ENCODE measurements at places on chromosomes 6 and 20.
A peak's percentile ranks its signal among the peaks of the same experiment; 100 is the strongest.

DNA sequence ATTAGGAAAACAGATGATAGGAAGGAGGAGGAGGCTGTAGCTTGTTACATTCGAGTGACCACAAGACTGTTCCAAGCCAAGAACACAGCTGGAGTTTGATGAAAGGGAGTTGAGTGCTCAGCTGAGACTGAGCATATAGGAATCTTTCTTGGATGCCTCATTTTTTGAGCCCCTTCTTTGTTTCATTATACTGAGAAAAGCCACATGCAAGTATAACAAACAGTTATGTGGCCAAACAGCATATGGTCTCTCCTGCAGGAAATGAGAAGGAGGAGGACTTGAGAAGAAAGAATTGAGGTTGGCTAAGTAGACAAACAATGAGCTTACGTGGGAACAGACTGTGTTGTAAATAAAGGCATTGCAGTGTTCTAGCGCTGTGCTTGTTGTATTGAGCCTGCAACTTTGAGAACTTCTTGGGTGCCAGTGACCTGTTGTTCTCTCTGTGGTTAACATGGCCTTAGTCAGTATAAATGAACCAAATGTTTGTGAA lies 78.3 kb downstream of the AKAP7 start:
- no peak for DNase-seq

- DNase-seq, result no peak
Observed at GRCh38 chr20:52010541-52010940, 181.0 kb downstream of the ZFP64 start.

- no peak for DNase-seq
Observed at GRCh38 chr20:61927193-61927825, 138.4 kb downstream of the TAF4 start.

GRCh38 chr6:152173321-152173720 lies 365.8 kb downstream of the ESR1 start:
- DNase-seq, result no peak

DNA sequence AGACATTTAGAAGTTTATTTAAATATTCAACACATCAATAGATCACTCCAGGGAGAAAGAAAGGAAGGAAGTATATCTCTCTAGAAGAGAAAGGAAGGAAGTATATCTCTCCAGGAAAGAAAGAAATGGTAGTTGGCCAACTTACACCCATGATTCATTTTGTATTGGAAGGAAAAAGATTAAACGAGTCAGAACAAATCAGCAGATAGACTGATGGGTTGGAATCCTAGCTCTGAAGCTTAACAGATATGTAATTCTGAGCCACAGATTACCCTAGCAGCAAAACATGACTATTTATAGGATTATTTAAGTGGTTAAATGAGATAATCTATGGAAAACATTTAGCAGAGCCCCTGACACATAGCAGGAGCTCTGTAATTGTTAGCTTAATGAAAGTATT lies 27.1 kb downstream of the COL12A1 start:
- no peak for DNase-seq

GRCh38 chr6:124796464-124796970 lies 165.7 kb upstream of the RNF217 start:
- no peak for DNase-seq

- no peak for DNase-seq
Observed at GRCh38 chr6:16982807-16983206, 119.0 kb upstream of the STMND1 start.

DNA sequence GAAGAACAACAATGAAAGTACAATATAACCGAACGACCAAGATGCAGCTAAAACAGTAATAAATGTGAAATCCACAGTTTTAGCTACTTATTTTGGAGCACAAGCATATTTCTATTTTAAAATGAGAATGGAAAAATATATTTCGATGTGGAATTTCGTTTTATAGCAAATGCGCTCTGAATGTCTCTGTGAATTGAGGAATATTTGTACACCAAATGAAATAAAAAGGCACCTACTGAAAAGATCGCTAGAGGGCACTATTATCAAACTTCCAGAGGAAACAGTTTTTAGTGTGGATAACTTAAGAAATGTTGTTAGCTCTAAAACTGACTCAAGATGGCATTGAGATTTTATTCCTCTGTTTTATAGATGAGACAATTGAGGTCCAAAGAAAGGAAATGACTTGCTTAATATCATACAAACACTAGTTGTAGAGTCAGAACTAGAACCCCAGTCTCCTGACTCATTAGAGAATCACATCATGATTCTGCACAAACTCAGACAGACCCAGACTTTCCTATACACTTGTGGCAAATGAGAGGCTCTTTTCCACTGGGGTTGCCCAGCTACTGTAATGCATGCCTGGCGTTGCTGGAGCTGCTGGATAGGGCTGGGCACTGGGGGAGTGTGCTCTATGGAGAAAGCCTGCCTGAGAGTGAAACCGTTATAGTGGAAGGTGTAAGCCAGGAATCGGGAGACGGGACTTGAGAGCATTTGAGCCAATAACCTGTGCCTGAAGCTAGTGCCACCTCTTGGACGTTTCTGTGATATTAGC lies 51.9 kb downstream of the GCLC start:
- peak; percentile 36 for DNase-seq

DNA sequence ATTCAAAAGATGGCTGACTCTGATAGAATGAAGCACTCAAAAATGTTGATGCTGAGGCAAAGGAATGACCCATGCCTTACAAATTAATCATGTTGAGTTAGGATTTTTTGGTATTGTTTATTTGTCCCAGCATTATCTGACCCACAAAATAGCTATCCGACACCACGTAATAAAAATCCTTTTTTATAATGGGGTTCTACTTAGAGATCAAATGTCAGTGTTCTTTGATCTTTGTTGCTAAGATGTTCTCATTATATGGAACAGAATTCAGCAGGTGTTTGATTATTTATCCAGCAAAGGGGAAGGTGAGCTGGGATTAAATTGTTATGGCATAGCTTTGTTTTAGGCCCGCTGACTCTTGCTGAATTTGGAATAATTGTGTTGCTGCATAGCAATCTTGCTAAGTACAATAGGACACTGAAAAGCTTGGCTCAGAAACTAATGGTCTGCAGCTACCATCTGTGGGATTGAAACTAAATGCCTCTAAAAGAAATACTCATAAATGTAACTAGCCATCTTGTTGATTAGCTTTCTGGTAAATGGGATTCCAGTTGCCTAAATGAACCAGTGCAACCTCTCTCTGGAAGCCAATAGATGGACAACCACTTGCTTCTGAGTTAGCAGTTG lies 180.2 kb upstream of the HDAC2 start:
- no peak for DNase-seq

- no peak for DNase-seq
Observed at GRCh38 chr6:80832337-80832736, 725.9 kb downstream of the BCKDHB start.

- DNase-seq, result no peak
Observed at GRCh38 chr6:44575644-44576043, 188.1 kb downstream of the CDC5L start.

DNA sequence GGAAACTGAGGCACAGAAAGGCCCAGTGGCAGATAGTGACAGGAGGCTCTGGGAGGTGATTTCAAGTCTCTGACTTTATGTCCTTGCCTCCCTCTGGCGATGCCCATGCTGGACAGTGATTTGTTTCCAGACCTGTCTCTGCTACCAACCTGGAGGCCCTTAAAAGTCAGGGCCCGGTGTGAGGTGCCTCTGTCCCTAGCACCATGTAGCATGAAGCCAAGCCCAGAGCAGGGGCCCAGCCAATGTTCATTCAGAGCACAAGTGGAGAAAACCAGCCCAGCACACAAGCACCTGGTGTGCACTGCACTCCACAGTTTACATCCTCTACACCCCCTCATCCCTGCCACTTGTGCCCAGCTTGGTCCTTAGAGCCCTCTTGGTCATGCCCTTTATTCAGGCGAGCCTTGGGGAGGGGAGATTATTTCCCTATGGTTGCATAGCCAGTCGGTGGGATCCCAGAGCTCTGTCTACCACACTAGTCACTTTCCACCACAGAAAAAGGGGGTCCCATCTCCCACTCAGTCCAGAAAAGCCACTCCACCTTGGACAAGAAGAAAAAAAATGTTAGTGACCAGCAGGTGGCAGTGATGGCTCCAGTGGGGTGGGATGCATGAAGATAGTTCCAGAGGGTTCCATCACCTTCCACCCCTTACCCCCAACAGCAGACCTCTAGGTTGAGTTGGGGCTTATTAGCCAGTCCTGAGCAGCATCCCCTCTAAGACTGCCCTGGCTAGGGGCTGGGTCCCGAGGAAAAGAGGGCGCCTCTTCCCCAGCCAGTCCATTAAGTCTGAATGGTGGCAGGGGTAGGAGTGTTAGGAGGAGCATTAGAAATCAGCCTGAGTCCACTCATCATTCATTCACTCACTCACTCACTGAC lies 30.9 kb downstream of the KIAA1755 start:
- DNase-seq, result no peak

DNA sequence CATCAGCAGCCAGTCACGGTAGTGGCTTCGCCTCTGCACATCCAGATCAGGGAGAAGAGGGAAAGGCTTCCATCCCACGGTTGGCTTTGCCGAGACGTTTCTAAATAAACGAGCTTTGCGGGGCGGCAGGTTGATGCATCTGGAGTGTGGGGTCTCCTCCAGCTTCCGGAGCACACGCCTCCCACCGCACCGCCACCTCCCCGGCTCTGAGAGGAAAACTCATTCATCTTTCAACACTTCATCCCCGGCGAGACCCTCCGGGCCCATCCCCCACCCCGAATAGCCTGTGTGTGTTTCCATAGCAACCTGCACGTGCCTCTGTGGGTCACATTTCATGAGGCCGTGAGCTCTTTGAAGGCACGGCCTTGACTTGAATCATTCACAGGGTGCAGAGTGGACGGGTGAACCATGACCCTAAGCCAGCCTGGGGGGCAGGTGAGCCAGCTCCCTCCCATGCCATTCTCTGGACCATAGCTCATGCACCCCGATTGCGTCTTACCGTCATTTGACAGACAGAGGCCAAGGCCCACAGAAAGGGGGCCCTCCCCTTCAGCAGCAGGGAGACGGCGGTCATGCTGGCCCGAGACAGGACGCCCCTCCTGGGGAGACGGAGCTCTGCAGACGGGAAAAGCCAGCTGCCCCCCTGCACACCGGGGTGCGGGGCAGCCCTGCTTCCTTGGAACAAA lies 16.2 kb upstream of the CHRNA4 start:
- DNase-seq, result no peak

GRCh38 chr20:62307226-62308101 lies 4.7 kb downstream of the ADRM1 start:
- DNase-seq, result no peak

DNA sequence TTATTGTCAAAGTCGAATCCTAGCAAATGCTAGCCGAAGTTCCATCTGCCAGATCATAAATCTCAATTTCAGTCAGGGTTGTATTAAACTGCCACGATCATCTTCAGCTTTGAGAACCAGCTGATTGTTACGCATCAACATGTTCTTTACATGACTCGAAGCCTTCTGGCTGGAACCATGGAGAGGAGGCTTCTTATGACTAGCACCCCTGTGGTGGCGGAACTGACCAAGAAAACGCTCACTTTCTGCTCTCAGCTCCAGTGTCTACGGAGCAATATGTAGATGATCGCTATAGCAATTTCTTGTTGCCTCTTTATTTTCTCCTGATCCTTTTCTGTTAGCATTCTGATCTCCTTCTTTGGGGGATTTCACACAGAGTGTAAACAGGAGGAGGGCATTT lies 479.4 kb upstream of the SLC35B3 start:
- DNase-seq, result no peak

DNA sequence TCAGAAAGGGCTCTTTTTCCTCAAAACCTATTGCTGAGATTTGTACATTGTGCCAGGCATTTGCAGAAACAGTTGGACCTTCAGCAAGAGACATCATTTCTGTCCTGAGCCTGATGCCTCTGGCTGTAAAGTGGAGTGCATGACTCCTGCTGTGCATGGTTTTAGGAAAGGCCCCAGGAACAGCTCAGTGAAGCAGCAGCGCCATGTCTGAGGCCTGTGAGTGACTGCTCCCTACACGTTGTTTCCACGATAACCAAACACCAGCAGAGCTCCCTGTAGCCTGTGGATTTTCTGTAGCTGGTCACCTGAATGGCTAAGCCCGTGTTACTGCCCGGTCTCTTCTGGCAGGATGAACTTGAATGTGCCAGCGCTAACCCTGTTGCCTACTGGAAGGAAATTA lies 232.5 kb downstream of the TFAP2C start:
- no peak for DNase-seq

DNA sequence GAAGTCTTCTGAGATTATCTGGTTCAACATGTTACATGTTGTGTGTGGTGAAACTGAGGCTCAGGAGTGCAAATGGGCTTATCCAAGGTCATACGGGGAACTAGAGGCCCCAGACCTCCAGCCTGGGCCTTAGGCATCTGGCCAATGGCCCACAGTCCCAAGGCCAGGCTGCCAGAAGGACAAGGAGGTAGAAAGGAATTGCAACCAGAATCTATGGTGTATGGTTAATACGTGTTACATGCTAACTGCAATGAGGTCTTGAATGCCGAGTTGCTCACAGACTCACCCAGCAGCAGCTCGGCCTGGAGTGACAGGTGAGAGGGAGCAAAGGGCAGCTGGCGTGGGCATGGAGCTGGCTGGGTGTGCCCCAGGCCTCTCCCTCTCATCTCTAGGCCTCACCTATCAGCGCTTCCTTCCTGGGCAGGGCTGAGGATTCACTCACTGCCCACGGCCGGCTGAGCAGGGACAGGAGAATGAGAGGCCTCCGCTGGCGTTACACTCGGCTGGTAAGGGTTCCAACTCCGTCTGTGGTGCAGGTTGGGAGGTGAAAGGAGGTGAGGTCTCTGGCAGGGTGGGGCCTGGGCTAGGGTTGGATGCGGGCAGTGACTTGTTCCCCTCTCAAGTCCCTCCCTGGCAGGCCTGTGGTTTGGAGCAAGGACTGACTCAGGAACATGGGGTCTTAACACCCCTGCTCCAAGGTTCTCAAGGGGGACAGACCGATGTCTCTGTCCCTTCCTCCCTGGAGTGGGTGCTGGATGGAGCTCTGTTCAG lies at the start of gene TLDC2:
TLDC2 (plus strand) TSS at position 437 of the 771 bp plus-strand sequence; CDS start at position 474, 37 bp downstream.
- DNase-seq, result no peak

GRCh38 chr20:47306755-47307370 lies 49.6 kb downstream of the ZMYND8 start:
- DNase-seq, result no peak

GRCh38 chr6:13507306-13507860 lies 20.0 kb upstream of the GFOD1 start:
- no peak for DNase-seq

GRCh38 chr6:150777736-150778135 lies 87.8 kb upstream of the MTHFD1L start:
- DNase-seq, result no peak

GRCh38 chr20:7274870-7275269 lies 507.4 kb downstream of the BMP2 start:
- no peak for DNase-seq

- no peak for DNase-seq
Observed at GRCh38 chr6:146666909-146667308, 68.1 kb downstream of the ADGB start.

- no peak for DNase-seq
Observed at GRCh38 chr6:56532766-56533551, 109.7 kb downstream of the DST start.
